Endothelial cell of umbilical vein (primary cell): ENCODE measurements at places on chromosomes 13 and 19.

DNA sequence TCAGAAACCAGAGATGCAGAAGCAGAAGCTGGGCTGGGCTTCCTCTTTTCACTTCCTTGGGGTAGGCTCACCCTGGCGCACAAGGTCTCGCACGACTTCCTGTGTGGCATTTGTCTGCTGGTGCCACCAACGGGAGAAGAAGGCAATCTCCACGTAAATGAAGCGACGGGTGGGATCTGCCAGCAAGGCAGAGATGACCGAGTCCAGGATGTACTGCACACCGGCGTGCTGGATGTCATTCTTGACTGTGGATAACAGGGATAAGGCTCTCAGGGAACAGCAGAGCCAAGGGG, 1.3 kb downstream of the MAN2B1 start:
- no peaks in the 10 kb centered on the region for H3K27me3 ChIP-seq
- H3K4me1 ChIP-seq: peaks cover 15% of the 10 kb centered on the region
- DNase-seq: no peak
- H3K36me3 ChIP-seq: peaks cover 3% of the 10 kb centered on the region
- H3K4me3 ChIP-seq: no peak overlapping the region

DNA sequence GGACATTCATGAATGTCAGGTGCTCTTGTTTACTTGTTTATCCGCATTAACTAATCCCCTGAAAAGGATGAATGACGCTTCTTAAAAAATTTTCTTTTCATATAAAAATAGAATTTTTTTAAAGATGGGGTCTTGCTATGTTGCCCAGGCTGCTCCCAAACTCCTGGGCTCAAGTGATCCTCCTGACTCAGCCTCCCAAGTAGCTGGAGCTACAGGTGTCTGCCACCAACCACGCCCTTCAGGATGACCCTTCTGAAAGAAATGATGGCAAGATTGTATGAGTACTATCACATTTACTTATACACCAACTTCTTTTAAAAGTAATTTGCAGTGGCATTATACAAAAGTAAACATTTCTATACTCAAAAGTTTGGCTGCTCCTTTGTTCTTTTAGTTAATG, 6.2 kb upstream of the EBPL start:
- H3K4me1 ChIP-seq: peaks cover 18% of the 10 kb centered on the region
- H3K4me3 ChIP-seq: no peak overlapping the region
- no peak overlapping the region for H3K27ac ChIP-seq
- no peak for DNase-seq
- peaks cover 6% of the 10 kb centered on the region for H3K36me3 ChIP-seq

DNA sequence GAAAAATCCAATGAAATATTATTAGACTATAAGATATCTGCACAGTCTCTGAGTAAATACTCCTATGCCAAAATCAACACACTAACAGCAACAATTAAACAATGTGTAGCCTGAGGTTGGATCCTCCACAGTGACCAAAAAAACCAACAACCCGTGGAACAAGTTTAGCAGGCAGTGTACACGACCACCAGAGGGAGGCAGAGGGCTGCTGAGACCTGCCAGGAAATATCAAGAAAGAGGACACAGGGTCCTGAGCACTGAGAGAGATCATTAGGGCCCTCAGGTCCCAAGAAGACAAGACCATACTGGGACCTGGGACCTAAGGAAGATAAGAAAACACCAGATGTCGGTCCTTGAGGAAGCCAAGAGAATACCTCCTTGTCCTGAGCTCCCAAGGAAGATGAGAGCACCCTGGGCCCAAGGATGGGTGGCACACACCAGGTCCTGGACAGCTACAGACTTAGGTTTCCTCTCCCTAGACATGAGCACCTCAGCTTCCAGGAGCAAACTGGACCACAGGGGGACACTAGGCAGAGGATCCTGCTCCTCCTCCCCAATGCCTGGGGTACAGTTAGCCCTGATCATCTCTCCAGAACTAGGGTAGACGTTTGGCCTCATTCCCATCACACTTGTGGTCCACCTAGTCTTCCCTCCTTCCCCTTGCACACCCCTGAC, 822 bp upstream of the ZNF274 start:
- H3K4me3 ChIP-seq: peak overlapping the region; percentile 98
- no peaks in the 10 kb centered on the region for H3K4me1 ChIP-seq
- DNase-seq: peak; percentile 30

DNA sequence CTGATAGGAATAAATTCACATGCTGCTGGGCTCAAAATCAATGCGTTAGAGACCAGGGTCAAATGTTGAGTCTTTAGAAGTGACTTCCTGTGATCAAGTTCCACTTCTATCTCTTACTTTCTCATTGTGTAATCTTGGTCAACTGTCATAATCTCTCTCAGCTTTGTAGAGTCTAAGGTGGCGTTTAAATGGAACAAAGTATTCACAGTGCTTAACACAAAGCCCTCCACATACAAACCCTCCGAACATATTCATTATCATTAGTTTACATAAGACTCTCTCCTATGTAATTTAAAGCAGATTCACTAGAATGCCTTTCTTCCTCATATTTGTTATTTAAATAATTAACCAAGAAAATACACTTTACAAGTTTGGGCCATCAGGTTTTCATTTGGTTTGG, 1044.1 kb downstream of the EFNB2 start:
- DNase-seq: no peak
- H3K27ac ChIP-seq: no peak overlapping the region
- no peaks in the 10 kb centered on the region for H3K4me1 ChIP-seq

DNA sequence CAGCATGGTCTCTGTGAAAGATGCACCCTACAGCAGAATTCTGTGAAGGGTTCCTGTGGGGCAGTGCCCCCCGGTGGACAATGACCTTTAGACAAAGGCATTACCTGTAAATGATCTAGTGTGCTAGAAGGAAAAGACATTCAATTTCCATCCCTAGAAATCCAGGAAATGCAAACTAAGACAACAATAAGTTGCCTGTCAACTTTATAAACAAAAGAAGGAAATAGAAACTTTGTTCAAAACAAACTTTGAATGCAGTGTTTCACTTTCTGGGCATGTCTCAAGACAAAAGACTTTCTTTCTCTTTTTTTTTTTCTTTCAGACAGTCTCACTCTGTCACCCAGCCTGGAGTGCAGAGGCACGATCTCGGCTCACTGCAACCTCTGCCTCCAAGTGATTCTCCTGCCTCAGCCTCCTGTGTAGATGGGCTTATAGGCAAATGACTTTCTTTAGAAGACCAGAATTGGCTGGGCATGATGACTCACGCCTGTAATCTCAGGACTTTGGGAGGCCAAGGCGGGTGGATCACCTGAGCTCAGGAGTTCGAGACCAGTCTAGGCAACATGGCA, 15.5 kb downstream of the TEX101 start:
- H3K27me3 ChIP-seq: no peaks in the 10 kb centered on the region
- no peak for DNase-seq
- no peak overlapping the region for H3K4me3 ChIP-seq
- H3K4me1 ChIP-seq: peaks cover 2% of the 10 kb centered on the region
- no peak overlapping the region for H3K27ac ChIP-seq

DNA sequence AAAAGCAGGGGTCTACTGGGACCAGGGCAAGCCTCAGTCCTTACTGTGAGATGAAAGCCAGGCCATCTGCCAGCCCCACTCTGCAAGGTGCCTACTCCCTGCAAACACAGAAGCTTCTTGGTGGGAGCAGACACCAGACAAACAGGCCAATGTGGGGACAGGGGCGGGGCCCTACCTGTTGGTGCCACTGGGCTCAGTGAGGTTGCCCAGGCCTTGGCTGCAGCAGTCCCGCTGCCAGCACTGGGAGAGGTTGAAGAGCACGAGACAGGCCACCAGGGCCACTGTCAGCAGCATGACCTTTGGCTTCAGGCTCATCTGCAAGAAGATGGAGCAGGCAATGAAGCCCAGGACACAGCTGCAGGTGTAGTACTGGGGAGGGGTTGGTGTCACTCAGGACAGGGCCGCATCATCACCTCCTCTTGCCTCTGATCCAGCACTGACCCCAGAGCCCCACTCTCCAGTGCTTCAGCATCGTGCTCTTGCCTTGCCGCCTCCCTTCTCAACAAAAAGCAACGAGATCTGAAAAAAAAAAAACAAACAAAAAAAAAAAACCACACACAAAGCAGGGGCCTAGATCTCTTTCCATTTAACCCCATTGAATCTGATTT, 72.6 kb downstream of the NBEA start:
- DNase-seq: no peak
- H3K4me3 ChIP-seq: no peak overlapping the region
- no peaks in the 10 kb centered on the region for H3K36me3 ChIP-seq

DNA sequence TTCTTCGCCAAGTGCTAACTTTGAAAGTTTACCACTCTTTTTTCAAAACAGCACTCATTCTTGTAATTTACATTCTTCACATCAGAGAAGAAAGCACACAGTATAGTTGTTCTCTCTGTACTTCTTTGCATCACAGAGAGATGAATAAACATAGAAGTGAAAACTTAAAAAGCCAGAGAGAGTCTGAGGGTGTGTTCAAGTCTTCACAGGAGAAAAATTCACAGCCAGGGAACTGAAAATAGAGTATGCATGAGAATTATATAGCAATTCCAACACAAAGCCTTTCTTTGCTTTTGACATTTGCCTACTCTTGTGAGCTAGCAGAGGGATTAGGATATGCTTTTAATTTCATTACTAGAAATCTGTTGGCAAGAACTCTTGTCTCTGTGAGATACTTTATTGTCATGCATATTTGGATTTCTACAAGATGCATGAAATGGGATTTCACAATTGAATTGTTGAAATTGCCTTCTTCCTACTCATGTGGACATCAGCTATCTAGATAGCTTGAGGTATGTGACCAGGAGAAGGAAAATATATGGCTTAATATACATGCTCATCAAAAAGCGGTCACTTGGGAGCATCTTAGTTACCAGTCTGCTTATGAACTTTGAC, 166.1 kb downstream of the SLC7A1 start:
- no peak overlapping the region for H3K27ac ChIP-seq
- no peaks in the 10 kb centered on the region for H3K4me1 ChIP-seq
- H3K4me3 ChIP-seq: no peak overlapping the region

DNA sequence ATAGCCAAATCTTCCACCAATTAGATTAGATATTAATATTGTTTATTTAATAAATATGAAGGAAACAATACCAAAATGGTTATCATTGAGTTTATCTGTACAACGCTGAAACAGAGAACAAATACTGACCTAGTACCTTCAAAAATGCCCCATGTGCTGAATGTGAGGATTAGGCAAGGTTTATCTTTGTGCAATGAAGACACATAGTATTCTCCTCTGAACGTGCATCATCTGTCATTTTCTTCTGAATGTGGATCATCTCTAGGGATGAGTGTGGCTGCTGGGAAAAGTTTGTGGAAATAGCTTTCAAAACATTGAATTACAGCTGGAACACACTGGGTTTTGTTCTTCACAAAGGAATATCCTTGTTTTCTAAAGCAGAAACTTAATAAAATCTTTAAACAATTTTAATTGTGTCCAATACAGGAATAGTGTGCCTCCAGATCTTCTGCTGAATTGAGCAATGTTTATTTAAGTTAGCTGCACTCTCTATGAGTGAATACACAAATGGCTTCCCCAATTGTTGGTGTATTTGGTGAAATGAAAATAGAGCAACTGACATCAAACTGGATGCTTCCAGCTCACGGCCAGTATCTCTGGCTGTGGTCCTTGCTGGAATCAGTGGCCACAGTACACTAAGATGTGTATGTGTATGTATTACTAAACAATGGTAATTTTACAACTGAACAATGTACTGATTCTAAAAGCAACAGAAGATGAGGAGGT, 6.7 kb downstream of the COL4A1 start:
- H3K27ac ChIP-seq: no peak overlapping the region
- H3K36me3 ChIP-seq: peaks cover 7% of the 10 kb centered on the region
- no peak overlapping the region for H3K4me3 ChIP-seq
- H3K4me1 ChIP-seq: peaks cover 69% of the 10 kb centered on the region
- no peak for DNase-seq
